CD4-positive, alpha-beta T cell treated with Interleukin-4 for 4 hours (primary cell): ENCODE measurements at places on chromosomes 12 and 14.

GRCh38 chr12:6520186-6520585 lies 14.1 kb upstream of the GAPDH start:
- DNase-seq, result no peak

GRCh38 chr12:123199936-123200335 lies 33.0 kb downstream of the MPHOSPH9 start:
- no peak for DNase-seq

- DNase-seq, result no peak
Observed at GRCh38 chr14:31022386-31022785, 3.1 kb upstream of the AP4S1 start.

DNA sequence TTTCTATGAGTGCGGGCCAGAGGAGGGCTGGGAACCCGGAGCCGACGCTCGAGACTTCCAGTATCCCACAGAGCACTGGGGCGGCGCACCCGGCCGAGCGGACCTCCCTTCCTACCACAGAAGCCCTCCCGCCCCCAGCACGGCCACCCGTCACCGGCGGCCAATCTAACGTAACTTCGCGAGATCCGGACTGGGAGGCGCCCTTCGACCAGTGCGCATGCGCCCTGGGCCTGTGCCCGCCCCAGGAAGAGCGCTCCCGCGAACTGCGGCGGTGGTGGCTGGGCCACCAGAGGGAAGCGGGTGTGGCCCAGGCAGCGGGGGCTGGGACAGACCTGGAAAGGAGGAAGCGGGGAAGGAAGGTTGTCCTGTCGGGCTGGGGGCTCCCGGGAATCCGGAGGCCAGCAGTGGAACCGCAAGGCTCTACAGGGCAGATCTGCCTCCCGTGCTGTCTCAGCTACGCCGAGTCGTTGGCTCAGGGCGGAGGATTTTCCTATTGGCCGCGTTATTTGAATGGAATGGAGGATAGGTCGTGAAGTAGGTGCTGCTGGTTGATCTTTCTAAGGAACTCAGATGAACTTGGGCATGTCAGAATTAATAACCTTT lies at the start of gene PPP1R12A:
Gene PPP1R12A, minus strand, starts transcription at position 77 of the 603 bp plus-strand sequence. CDS start 166 bp downstream, outside the sequence.
- DNase-seq, result peak; percentile 94

- no peak for DNase-seq
Observed at GRCh38 chr12:24595652-24596235, 353.2 kb downstream of the BCAT1 start.

DNA sequence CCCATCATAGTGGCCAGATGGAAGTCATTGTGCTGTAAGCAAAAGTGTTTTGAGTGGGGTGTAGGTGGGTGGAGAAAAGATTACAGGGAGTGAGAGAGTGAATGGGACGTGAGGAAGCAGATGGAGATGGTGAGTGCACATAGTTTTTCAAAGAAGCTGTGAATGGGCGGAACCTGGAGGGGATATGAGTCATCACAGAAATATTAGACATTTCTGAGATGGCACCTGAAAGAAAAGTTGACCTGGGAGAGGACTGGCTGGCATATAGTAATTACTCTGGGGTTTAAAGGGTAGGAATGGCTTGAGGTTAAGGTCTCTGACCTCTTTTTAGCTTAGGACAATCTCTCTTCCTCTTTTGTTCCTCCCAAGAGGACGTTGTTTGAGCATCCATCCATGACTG lies 50.5 kb downstream of the ANO4 start:
- no peak for DNase-seq

DNA sequence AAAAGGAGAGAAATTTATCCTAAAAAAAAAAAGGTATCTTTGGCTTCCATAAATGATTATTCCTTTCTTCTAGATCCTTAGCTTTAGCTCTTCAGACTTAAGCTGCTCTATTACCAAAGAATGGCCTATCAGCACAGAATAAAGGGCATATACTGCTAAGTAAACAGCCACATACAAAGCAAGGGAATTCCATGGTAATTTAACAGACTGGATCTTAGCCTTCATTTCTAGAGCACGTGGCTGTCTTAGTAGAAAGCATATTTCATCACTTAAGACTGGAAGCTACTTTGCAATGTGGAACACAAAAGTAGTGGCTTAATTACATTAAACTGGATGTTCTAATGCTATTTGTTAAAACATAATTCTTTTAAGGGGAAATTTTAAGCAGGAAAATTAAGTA lies 23.1 kb downstream of the TMED10 start:
- no peak for DNase-seq

DNA sequence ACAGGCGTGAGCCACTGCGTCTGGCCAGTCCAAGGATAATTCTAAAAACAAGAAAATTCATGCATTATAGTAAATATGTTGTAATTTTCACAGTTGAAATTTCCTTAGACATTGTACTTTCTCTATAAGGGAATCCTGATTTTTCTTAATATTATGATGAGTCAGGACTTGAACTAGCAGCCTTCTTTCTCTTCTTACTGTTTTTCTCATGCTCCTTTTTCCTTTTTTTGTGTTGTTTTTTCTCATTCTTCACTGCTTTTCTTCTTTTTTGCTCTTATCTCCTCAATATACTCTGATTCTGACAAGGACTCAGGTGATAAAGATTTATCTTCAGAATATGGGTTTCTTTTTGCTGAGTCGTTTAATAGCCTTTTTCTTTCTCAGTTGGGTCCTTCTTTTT lies 117.7 kb downstream of the LMNTD1 start:
- no peak for DNase-seq

DNA sequence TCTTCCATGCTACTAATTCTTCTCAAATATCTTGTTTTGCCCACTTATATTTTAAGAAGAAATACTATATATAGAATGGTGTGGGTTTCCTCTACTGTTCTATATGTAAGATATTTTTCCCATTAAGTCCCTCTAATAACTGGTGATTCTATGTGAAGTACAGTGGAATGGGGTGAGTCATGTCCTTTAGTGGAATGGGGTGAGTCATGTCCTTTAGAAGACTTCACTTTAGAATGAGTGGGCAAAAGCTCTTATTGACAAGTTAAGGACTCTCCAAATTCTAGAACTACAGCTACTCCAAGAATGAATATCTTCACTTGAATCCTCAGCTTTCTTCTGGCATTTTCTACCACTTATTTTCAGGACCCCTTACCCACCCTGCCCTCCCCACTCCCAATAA lies 349.9 kb downstream of the ETNK1 start:
- DNase-seq, result no peak

GRCh38 chr14:77355811-77356210 lies 21.1 kb downstream of the TMED8 start:
- DNase-seq, result no peak
